Astrocyte of the hippocampus (primary cell): ENCODE measurements at places on chromosomes 2 and 18.

- DNase-seq: no peak
Measured at GRCh38 chr18:63700501-63700900, 2.3 kb upstream of the SERPINB11 start.

DNA sequence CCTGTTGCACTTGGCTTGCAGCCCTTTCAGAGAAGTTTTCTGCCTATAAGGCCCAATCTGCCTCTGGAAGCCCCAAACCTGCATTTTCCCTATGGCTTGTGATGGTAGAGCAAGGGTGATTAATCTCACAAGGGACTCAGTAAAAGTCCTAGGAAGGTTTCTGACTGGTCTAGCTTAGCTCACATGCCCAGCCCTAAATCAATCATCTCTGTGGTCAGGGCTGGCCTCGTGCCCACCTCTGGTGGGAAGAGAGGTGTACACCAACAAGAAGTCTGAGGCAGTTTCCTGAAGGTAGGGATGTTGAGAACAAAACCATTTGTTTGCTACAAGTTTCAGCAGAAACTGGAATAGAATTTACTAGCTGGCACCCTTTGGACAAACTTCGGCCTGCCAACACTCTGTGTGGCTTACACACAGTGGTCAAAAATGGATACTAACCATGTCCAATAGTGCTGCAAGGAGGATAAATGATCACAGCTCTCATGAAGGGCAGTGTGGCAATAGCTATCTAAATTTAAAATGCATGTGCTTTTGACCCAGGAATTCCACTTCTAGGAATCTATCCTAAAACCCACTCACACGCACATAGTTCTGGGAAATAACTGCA is 96.4 kb downstream of the EN1 start:
- DNase-seq: peak; percentile 80

- DNase-seq: peak; percentile 15
Measured at GRCh38 chr2:138877421-138877820, 97.2 kb upstream of the NXPH2 start.

DNA sequence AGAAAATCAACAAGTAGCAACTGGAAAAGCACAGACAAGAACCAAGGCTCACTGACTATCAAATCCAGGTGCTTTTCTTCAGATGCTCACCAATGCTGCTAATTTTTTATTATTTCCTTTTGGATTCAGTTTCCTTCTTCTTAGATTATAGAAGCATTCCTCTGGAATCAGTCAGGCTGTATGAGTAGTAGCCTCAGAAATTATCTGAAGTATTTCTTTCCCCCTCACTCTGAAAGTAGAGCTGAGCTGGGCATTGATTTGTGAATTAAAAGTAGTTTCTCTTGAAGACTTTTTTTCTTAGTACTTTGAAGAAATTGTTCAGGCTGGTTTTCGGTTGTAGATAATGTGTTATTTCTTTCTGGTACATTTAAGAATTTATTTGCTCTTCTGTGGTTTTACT is 273.7 kb downstream of the NOL4 start:
- DNase-seq: peak; percentile 53

DNA sequence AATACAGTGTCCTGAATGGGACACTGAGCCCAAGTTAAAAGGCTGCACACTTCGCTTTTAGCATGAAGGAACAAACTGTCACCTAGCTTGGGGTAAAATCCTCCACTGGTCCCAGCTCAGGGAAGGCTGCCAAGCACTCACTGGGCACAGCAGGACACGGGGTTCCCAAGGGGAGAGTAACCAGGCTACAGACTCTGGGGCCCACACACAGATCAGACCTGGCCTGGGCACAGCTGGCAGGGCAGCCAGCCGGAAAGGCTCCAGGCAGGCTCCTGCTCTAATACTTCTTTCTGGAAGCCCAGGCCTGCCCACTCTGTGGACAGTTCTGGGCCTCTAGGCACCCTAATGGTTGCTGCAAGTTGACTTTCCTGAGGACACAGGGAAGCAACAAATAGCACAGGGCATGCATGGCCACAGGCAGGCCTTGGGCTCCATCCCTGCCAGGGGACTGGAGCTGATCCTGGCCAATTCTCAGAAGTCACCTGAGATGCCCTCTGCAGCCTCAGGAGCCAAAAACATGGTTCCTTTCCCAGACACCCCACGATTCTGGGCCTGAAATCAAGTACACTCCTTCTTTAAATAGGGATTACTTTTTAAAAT is 18.7 kb upstream of the SULT1C3 start:
- no peak for DNase-seq

DNA sequence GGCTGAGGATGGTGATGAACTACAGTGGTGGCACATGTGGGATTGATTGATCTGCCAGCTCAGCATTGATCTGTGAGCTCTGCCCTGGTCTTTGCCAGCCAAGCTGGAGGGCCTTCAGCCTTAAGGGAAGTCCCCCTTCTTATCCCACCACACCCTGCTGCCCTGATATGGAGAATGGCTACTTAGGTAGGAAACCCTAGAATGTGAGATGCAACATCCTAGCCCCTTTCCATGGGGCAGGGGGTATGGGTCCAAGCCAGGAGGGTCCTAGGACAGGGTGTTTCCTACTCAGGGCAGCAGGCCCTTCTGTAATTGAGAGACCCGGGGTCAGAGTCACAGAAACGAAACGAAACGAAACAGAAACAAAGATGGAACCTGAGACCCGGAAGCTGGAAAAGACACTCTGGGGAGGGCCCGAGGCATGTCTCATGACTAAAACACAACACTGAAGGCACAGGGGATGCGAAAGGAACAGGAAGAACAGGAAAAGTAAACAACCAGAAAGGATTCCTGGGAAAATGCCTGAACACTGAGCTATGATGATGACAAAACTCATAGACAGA is 16.9 kb upstream of the SULT1C2 start:
- DNase-seq: no peak

- no peak for DNase-seq
Measured at GRCh38 chr2:111034146-111034545, 86.6 kb upstream of the BCL2L11 start.

DNA sequence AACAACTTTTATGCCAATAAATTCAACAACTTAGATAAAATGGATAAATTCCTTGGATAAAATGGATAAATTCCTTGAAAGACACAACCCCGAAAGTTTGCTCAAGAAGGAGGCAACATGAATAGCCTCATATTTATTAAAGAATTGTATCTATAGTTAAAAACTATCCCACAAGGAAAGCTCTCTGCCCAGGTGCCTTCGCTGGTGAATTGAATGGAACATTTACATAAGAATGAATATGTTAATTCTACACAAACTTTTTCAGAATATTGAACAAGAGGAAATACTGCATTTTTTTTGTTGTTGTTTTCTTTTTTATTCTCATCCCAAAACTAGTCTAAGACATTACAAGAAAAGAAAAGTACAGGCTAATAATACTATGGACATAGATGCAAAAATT is 805.3 kb upstream of the RAB6C start:
- DNase-seq: no peak

GRCh38 chr2:128134573-128134972 is 43.6 kb downstream of the UGGT1 start:
- DNase-seq: peak; percentile 76

GRCh38 chr2:21103274-21103891 is 20.4 kb upstream of the TDRD15 start:
- no peak for DNase-seq

GRCh38 chr18:42623935-42624334 is 491.6 kb downstream of the RIT2 start:
- DNase-seq: no peak

DNA sequence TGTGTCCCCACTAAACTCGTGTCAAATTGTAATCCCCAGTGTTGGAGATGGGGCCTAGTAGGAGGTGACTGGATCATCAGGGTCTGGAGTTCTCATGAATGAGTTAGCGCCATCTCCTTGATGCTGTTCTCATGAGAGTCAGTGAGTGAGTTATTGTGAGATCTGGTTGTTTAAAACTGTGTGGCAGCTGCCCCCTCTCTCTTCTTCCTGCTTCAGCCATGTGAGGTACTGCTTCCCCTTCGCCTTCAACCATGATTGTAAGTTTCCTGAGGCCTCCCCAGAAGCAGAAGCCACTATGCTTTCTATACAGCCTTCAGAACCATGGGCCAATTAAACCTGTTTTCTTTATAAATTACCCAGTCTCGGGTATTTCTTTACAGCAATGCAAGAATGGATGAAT is 50.4 kb downstream of the AP1S3 start:
- DNase-seq: no peak

DNA sequence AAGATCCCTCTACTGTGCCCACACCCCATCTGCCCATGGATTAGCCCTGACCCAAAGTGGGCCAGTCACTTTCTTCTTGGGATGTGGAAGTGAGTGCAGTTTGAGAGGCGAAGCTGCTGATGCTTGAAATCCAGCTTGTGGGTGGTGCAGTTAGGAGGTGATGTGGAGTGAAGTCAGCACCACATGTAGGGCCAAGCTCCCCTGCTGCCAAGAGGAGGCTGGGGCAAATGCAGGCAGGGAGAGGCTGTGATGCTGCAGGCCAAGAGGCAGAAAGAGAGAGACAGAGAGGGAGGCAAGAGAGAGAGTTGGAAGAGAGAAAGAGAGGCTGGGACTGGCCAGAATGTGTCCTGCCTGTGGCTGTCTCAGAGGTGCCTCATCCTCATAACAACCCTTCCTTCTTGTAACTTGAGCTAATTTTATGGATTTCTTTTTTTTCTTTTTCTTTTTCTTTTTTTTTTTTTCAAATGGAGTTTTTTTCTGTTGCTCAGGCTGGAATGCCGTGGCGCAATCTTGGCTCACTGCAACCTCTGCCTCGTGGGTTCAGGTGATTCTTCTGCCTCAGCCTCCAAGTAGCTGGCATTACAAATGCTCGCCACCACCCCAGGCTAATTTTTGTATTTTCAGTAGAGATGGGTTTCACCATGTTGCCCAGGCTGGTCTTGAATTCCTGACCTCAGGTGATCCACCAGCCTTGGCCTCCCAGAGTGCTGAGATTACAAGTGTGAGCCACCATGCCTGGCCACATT is 35.3 kb upstream of the CAB39 start:
- peak; percentile 29 for DNase-seq

GRCh38 chr2:198312596-198313483 is 508.4 kb downstream of the PLCL1 start:
- DNase-seq: no peak

DNA sequence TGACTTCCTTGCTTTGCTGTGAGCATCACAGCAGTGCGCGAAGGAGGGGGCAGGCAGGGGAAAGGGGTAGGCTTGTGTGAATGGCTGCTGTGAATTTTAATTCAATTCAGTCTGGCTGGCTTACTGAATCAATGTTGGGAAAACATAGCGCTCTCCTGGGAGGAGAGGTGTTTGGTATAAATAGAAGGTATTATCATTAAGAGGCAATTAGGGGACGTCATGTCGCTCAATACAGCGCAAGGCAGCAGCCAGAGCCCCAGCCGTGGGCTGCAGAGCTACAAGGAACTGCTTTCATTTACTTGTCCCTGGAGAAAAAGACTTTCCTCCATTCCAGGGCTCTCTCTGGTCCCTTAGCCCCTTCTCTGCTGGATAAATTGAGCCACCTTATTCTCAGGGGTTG is 181.4 kb upstream of the MSH6 start:
- no peak for DNase-seq

DNA sequence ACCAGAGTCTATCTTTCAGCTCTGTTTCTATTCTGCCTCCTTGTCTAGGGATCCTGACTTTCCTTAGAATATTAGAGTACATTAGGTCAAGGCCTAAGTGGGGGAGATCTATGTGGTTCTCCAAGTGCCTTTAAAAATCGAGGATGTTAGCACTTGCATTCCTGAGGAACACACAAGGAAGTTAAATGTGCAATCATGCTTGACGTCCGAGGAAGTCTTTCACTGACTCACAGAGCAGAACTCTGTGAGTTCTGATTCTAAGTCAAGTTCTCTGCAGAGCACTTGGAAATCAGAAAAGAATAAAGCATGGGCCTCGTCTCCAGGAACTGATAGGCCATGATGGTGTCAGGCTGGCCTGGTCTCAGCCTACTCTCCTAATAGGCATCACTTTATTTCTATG is 17.2 kb downstream of the FHOD3 start:
- DNase-seq: peak; percentile 86

DNA sequence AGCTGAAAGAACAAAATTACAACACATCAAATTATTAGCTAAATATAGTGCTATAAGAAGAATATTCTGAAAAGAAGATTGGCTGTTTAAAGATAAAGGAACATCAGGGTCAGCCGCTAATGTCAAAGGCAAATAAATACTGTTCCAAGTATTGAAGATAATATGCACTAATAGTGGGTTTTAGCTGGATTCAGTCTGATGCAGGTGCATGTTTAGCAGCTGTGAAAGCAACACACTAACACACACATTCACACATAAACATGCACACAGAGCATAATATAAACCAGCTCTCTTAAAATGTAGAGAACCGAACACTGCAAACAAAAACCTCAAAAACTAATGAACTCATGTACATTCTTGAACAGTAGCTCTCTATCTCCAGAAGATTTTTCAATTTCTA is 634.6 kb downstream of the ERBB4 start:
- no peak for DNase-seq

DNA sequence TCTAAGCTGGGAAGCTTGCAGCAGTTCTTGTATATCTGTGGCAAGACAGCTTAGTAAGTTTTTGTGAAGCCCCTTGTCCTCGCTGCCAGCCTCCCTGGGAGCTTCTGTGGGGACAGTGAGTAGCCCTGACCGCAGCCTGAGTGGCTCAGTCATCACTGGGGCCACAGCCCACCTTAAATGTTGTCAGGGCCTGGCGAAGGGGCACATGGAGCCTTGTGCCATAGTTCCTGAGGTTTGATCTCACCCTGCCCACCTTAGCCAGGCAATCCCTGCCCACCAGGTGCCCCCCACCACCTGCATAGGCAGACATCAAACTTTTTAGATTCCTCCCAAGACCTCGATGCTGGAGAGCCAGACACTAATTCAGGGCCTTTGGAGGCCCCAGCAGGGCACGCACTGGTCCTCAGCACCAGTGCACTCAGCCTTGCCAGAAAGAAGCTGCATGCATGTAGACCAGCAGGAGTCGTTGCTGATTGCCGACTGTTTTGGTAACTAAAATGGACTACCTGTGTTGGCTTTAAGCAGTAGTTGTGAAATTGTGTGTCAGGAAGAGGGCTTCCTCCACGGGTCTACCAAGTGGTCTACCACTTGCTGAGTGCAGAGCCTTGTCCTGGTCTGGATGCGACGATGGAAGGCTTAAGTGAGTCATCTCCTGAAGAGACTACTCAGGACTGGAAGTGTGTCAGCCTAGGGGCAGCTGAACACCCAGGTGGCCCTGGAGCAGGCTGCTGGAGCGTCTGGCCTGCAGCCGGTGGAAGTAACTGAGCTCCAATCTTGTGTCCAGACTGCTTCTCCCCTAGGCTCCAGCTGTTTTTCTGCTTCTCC is 233.1 kb downstream of the SEPTIN10 start:
- no peak for DNase-seq

GRCh38 chr2:61257446-61257845 is 95.5 kb downstream of the C2orf74 start:
- DNase-seq: no peak

- no peak for DNase-seq
Measured at GRCh38 chr2:181774685-181775084, 94.4 kb upstream of the NEUROD1 start.
